SK-N-SH treated with all-trans-retinoic acid at 6 μM for 48 hours (cell line): ENCODE measurements at places on chromosomes 7 and 10.
A peak's percentile ranks its signal among the peaks of the same experiment; 100 is the strongest.

GRCh38 chr7:74473116-74473515 is 19.4 kb downstream of the GTF2IRD1 start:
- no peak for ATAC-seq

DNA sequence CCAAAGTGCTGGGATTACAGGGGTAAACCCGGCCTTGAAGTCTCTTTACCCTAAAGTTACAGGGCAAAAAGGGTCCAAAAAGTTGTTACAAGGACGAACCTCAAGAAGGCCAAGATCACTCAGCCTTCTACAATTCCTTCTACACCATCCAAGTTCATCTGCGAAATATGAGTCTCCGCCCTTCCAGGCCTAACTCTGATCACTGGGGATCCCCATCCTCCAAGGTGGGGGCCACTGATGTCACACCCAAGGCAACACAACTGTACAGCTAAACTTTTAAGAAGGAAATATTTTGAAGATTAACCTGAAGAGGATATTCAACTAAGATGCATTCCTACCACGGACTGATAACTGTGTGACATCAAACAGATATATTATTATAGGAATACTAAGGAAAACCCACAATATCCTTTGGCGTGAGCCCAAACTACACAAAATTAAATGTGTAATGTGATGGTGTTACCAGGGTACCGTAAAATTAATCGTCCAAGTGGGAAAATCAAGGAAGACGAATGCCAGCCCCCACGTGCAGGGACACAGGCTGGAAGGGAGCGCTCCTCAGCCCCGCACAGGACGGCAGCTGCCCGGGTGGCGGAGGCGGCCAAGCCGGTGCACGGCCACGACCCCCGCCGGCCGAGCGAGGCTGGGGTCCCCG is 1.0 kb downstream of the PAXIP1 start:
- ATAC-seq: peak; percentile 22

DNA sequence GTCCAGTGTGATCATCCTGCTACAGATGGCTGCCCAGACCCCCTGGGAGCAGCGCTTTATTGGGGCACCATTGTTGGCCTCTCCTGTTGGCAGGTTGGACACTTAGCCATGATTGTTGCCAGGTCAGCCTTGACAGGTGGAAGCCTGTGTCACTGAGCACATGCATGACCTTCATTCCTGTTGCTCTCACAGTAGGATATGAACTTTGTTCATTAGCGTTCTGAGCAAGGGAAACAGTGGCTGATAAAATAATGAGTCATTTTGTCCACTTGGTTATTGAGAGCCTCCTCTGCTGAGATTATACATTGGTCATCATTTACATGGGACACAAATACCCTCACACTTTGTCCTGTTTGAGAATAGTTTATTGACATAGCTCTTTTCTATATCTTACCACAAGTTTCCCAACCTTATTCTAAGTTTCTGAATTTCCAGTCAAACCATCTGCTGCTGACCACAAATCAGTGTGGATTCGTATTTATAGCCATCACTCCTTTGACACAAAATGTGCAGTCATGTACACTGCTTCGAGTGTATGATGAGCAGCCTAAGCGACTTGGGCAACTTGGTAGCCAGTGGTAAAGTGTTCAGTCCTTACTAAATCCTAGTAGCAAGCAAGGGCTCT is 102.6 kb downstream of the TPST1 start:
- ATAC-seq: no peak

GRCh38 chr7:69864822-69865221 is 266.5 kb downstream of the AUTS2 start:
- ATAC-seq: no peak

DNA sequence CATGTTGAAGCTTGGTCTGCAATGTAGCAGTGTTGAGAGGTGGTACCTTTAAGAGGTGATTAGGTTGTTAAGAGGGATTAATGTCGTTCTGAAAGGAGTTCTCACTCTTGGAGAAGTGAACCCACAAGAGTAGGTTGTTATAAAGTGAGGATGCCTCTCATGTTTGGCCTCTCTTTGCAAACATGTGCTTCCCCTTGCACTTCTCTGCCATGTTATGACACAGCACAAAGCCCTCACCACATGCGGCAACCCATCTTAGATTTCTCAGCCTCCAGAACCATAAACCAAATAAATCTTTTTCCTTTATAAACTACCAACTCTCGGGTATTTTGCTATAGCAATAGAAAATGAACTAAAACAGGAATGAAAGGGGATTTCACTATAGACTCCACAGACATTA is 66.3 kb downstream of the KMT2C start:
- ATAC-seq: no peak

GRCh38 chr10:69515699-69516259 is 57.4 kb downstream of the NEUROG3 start:
- ATAC-seq: peak; percentile 99

DNA sequence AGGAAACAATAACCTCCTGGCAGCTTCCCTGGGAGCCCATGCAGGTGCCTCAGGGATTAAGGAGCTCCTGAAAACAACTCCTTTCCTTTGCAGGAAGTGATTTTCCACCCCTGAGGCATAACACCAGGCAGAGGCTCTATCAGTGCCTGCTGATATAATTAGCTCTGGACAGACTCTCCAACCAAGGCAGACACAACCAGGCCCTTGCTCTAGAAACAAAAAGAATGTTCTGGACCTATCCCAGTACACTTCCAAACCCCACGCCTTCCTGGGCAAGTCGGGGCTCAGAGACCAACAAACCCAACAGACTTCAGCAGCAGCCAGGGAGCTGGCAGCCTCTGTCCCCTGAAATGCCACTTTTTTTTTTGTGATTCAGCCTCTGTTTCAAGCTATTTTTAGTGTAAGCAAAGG is 247.1 kb downstream of the KCNMA1 start:
- ATAC-seq: no peak

GRCh38 chr10:74934100-74934812 is 107.9 kb downstream of the KAT6B start:
- ATAC-seq: no peak

DNA sequence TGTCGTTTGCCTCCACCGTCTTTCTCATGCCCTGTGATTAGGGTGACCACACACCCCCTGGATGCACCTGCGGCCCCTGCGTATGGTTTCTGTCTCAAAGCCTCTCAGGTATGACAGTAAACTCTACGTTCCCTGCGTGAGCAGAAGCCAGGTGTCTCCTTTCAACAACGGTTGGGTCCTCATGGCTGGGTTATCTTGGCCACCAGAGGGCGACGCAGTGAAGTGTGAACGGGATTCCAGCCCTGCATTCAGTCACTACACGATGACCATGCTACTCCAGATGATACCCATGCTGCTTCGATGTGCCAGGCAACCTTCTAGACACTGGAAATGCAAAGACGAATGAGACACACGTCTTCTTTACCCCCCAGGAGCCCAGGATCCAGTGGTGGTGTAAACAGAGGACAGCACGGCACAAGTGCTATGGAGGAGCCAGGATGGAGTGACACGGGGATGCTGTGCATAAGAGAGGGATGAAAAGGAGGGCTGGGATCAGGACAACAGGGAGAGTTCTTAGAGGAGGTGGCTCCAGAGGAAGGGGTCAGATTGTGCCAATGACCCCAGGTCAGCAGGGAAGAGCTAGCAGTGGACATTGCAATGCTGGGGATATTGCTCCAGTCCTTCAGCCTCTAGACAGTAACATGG is 228.1 kb upstream of the PFKP start:
- ATAC-seq: peak; percentile 77

- no peak for ATAC-seq
These were observed 8.8 kb upstream of the ABI1 start for GRCh38 chr10:26869528-26869927.

DNA sequence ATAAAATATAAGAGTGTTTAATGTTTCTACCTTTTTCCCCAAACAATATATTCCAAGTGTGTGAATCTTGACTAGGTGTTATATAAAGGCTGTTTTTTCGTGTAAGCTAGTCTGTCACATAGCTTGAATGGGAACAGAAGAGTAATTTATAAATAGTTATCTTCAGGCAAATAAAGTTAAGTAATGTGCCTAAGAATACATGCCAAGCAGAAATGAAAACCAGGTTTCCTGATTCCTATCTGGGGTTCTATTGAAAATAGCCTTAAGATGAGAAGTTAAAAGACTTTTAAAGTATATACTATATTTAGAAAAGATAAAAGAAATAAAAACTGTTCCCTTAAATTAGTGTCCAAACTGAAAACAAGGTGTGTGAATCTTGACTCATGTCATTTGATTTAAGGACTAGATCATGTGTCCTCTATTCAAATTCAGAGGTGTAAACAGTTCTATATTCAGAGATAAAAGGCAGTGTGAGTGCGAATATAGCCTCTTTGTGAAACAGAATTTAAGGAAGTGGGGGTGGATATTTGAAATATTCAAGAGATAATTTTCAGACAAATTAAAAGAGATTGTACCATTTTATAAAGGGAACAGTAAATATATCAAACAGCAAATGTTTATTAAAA is 247.5 kb downstream of the THSD7A start:
- no peak for ATAC-seq

- no peak for ATAC-seq
These were observed 511.4 kb upstream of the TPK1 start for GRCh38 chr7:145347271-145347670.

GRCh38 chr10:122640921-122641320 is 58.7 kb downstream of the C10orf120 start:
- ATAC-seq: no peak
